ENCODE measurements at places on chromosomes 4 and X. TPM values are rescaled to one million over a fixed set of nuclear protein-coding genes. Genes with fewer than 3 reads are reported as not detected.

The SCRG1 gene
- 0.17 TPM for total RNA-seq

The ATOH1 gene
- total RNA-seq, result not detected

The PRRG3 gene
- 1.0 TPM for total RNA-seq

The GLRA2 gene
- total RNA-seq, result not detected

The GPM6B gene
- total RNA-seq, result 1.0 TPM

The NAP1L3 gene
- total RNA-seq, result 1.3 TPM

The TRIM61 gene
- 4.5 TPM for total RNA-seq

The RTL9 gene
- total RNA-seq, result 0.17 TPM

The SSX2B gene
- not detected for total RNA-seq

The CPZ gene
- 20.8 TPM for total RNA-seq

The TCEAL4 gene
- total RNA-seq, result 57.0 TPM

The HAND2 gene
- total RNA-seq, result under 0.01 TPM

The CPEB2 gene
- 7.7 TPM for total RNA-seq

The NUDT11 gene
- 7.1 TPM for total RNA-seq

The SASH3 gene
- total RNA-seq, result not detected

The COMMD8 gene
- 23.6 TPM for total RNA-seq

The CT45A2 gene
- total RNA-seq, result not detected

The CENPVL2 gene
- not detected for total RNA-seq

The BANK1 gene
- total RNA-seq, result 0.26 TPM

The XG gene
- 1.3 TPM for total RNA-seq

The CT45A1 gene
- not detected for total RNA-seq

The TLL1 gene
- total RNA-seq, result 0.33 TPM

The MED12 gene
- total RNA-seq, result 17.5 TPM

The DCX gene
- total RNA-seq, result not detected

The FGFR3 gene
- 0.33 TPM for total RNA-seq

The PCDH11X gene
- not detected for total RNA-seq

The ADH6 gene
- total RNA-seq, result not detected

The CXorf51B gene
- not detected for total RNA-seq

The TSPAN7 gene
- not detected for total RNA-seq

The MYOZ2 gene
- 0.26 TPM for total RNA-seq

The TEX13C gene
- not detected for total RNA-seq

The NUP62CL gene
- total RNA-seq, result not detected

The USP27X gene
- 3.0 TPM for total RNA-seq

The TSPAN6 gene
- 35.4 TPM for total RNA-seq

The CT45A5 gene
- not detected for total RNA-seq

The FGD1 gene
- 4.5 TPM for total RNA-seq

The TCP11X2 gene
- total RNA-seq, result not detected

The FAM241A gene
- total RNA-seq, result 1.2 TPM

The DAPP1 gene
- not detected for total RNA-seq

The SMIM31 gene
- not detected for total RNA-seq

The TXK gene
- total RNA-seq, result 0.66 TPM

The SCML1 gene
- total RNA-seq, result 7.7 TPM

The MRFAP1L1 gene
- total RNA-seq, result 41.6 TPM

The TLR7 gene
- not detected for total RNA-seq

The ATP5ME gene
- total RNA-seq, result 204 TPM
